ENCODE measurements at places on chromosomes 3 and 15.
A peak's percentile ranks its signal among the peaks of the same experiment; 100 is the strongest.

- no peak for DNase-seq
Observed at GRCh38 chr3:165455360-165455759, 259.2 kb upstream of the SLITRK3 start.

- no peak for DNase-seq
Observed at GRCh38 chr3:10875914-10876313, 59.9 kb downstream of the SLC6A11 start.

DNA sequence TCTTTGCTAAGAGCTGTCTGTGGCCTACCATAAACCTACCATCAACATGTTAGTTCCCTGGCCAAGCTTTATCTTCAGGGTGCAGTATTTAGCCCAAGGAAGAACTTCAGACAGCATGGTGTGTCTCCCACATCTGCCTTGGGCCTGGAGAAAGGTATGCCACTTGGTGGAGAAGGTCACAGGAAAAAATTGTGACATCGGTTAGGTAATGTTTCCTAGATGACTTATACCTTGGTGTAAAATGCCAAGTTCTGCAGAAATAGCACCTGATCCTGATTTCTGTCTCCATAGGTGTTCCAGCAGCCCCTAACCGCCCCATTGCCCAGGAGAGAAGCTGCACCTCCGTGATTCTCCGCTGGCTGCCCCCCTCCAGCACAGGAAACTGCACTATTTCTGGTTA lies 33.0 kb upstream of the UMPS start:
- DNase-seq, result no peak

GRCh38 chr15:52790169-52790708 lies at the start of gene ONECUT1:
TSS of gene ONECUT1 (minus strand) at chr15:52790336. CDS start at chr15:52789884, 452 bp downstream.
- DNase-seq, result no peak

DNA sequence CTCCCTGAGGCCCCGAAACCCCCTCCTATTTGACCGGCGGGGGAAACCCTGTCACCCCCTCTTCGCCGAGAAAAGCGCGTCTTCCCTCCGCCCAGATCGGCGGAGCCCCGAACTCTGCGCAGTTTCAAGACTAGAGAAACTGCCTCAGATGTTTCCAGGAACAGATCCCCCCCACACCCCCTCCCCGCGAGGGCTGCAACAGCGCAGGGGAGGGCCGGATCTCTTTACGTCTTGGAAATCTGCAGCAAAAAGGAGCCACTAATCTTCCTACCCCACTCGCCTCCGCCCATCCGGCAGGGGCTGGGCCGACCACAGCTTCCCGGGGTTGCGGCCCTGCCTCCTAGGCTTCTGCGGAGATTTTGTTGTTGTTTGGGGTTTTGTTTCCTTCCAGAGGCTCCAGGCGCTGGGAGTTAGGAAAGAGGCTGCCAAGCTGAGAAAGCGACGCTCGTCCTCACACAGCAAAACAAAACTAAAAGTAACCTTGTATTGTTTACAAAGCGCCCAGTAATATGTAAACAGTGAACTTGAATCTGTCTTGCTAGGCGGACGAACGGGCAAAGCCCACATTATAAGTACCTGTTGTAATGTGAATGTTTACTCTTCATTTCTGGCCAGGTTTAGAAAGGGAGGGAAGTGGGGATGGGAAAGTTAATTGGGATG lies 2.2 kb downstream of the FOXB1 start:
- peak; percentile 47 for DNase-seq

- DNase-seq, result no peak
Observed at GRCh38 chr3:14783480-14784086, 35.2 kb upstream of the FGD5 start.

DNA sequence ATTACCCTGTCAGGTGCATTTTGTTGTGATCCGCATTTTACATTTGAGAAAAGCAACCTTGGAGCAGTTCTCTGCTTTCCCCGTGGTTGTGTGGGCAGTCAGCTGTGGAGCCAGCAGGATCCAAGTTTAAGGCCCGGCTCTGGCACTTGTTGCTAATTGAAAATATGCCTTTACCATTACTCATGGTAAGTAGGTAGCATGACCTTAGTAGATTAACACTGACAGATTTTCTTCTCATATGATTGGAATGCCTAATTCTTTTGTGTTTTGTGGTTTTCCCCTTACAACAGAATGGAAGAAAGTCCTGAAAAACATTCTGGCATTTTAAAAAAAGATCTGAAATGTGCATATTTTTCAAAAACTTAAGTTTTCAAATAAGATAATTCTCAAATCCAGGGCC lies 246.5 kb upstream of the LRRN1 start:
- no peak for DNase-seq

DNA sequence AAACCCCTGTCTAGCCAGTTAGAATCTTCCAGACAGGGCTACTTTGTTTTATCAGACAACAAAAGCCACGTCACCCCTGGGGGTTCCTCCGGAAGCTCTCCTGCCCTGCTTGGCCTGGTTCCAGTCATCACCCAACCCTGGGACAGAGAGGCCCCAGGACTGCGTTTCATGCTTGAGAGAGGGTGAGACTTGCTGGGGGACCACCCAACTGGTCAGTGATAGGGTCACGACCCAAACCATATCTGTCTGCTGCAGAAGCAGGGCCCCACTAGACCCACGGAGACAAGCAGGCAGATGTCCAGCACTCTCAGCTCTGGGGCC lies 1.2 kb downstream of the NT5DC2 start:
- no peak for DNase-seq

All from activated CD8-positive, alpha-beta memory T cell treated with anti-CD3 and anti-CD28 coated beads for 4 hours (primary cell).